ENCODE measurements at places on chromosomes 2 and 18. TPM values are rescaled to one million over a fixed set of nuclear protein-coding genes. Genes with fewer than 3 reads are reported as not detected.
A peak's percentile ranks its signal among the peaks of the same experiment; 100 is the strongest.

Gene RBFA
- 40.5 TPM for total RNA-seq

GRCh38 chr18:77632758-77633157 lies 383.1 kb downstream of the GALR1 start:
- no peak overlapping the region for H3K4me3 ChIP-seq
- H3K27me3 ChIP-seq = no peaks in the 10 kb centered on the region
- H3K27ac ChIP-seq = no peak overlapping the region

Gene SKOR2
- not detected for total RNA-seq

DNA sequence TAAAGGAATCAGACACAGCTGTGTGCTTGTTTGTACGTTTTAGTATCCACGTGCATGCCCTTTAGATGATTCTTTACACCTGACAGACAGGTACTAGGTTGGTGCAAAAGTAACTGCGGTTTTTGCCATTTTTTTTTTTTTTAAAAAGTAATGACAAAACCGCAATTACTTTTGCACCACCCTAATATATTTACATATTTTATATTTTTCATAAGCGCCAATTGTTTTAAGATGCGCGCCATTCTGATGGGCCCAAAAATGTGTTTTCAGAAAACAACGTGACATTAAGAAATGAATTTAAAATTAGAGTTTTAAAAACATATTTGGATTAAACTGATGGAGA lies 972 bp upstream of the COBLL1 start:
- H3K27me3 ChIP-seq = no peaks in the 10 kb centered on the region
- H3K27ac ChIP-seq = peak overlapping the region; percentile 96
- H3K4me3 ChIP-seq = no peak overlapping the region
- peaks cover 4% of the 10 kb centered on the region for H3K4me1 ChIP-seq
- no peaks in the 10 kb centered on the region for H3K36me3 ChIP-seq
- no peak for DNase-seq

GRCh38 chr2:187224989-187225388 lies 223.1 kb downstream of the CALCRL start:
- no peak overlapping the region for H3K4me3 ChIP-seq
- DNase-seq = no peak
- no peaks in the 10 kb centered on the region for H3K4me1 ChIP-seq
- H3K36me3 ChIP-seq = no peaks in the 10 kb centered on the region
- no peaks in the 10 kb centered on the region for H3K27me3 ChIP-seq

DNA sequence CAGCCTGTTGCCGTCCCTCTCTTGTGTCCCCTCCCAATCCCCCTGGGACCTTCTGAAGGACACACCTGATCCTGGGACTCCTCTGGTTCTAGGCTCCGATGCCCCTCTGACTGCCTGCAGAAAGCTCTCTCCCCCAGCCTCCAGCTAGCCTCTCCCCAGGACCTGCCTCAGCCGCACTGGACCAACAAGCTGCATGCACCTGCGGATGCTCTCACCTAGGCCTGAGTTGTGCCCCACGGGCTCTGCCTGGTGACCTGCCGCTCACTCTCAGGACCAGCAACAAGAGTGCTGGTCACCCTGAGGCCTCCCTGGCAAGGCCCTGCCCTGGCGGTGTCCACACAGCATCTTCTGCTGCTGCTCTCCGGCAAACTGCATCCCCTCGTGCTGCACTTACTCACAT lies 63.0 kb downstream of the EIPR1 start:
- H3K4me3 ChIP-seq = no peak overlapping the region
- no peak for DNase-seq
- H3K27me3 ChIP-seq = no peaks in the 10 kb centered on the region
- no peaks in the 10 kb centered on the region for H3K36me3 ChIP-seq
- no peaks in the 10 kb centered on the region for H3K4me1 ChIP-seq
- H3K27ac ChIP-seq = no peak overlapping the region

Gene ADGRF3
- not detected for total RNA-seq

GRCh38 chr18:29434650-29435049 lies 1257.7 kb upstream of the CDH2 start:
- H3K27me3 ChIP-seq = no peaks in the 10 kb centered on the region
- no peaks in the 10 kb centered on the region for H3K36me3 ChIP-seq
- H3K4me1 ChIP-seq = no peaks in the 10 kb centered on the region
- no peak overlapping the region for H3K27ac ChIP-seq
- no peak for DNase-seq
- no peak overlapping the region for H3K4me3 ChIP-seq

DNA sequence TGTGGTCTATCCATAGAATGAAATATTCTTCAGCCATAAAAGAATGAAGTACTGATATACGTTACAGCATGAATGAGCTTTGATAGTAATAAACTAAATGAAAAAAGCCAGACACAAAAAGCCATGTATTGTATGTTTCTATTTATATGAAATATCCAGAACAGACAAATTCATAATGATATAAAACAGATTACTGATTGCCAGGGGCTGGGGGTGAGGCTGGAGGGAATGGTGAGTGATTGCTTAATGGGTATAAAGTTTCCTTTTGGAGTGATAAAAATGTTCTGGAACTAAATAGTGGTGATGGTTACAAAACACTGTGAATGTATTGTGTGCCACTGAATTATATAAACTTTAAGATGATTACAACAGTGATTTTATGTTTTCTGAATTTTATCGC lies 200.5 kb downstream of the MC4R start:
- no peak overlapping the region for H3K4me3 ChIP-seq
- H3K36me3 ChIP-seq = no peaks in the 10 kb centered on the region
- DNase-seq = no peak
- no peaks in the 10 kb centered on the region for H3K27me3 ChIP-seq
- no peak overlapping the region for H3K27ac ChIP-seq

DNA sequence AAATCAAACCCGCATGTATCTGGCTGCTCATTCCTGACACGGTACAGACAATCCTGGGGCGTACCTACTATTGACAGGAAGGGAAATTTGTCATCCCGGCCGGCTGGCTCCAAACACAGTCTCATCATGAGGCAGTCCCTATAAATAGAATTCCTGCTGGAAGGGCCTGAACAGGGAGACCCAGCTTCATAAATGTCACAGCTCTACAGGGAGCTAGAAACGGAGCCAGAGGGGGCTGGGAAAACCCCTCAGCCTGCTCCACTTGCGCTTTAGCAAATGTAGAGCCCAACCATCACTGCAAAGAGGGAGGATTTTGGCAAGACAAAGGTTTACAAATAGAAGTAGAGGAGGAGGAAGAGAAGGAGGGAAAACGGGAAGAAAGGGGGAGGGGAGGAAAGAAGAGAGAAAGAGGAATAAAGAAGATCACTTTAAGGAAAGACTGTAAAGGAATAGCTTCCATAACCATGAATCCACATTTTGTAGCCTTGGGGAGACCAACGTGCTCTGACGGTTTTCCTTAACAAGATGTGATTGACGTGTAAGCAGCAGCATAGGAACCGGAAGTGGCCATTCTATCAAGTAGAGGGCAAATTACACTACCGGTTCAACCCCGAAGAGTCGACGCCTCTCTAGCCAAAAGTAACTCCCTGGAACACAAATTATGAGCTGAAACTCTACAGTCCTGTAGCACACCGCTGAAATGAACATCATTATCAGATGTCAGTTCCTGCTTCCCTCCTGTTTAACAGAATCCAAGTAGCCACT lies 56.8 kb upstream of the TTN start:
- H3K27me3 ChIP-seq = no peaks in the 10 kb centered on the region
- no peaks in the 10 kb centered on the region for H3K4me1 ChIP-seq
- H3K36me3 ChIP-seq = no peaks in the 10 kb centered on the region

DNA sequence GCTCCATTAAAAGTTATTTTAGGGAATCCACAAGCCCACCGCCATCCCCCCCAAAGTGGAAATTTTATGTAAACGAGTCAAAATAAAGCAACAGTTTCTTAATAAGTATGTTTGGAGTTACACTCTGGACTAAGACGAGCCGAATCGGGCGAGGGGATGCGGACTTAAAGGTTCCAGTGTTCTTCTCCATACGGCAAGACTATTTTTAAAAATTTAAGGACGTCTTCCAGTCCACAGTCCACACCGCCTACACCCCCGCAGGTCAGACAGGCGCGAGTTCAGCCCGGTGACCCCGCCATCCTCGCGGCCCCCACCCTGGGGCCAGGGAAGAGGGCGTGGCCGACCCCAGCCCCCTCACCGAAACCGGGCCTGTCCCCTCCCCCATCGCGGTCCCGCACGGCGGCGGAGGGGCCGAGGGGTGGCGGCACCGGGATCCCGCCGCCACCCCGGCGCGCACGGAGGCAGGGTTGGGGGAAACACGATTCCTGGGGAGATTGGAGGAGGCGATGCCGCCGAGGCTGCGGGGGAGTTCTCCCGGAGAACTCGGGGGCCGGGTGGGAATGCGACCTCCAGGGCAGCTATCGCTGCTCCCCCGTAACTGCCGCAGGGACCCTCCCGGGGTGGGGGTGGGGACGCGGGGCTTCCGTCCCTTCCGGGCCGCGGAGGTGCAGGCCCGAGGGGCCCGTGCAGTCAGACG lies 24.5 kb upstream of the SMAD7 start:
- no peaks in the 10 kb centered on the region for H3K4me1 ChIP-seq
- no peaks in the 10 kb centered on the region for H3K27me3 ChIP-seq
- peak overlapping the region; percentile 91 for H3K27ac ChIP-seq
- DNase-seq = no peak

Gene LRP1B
- 21.8 TPM for total RNA-seq

Gene UGT1A5
- not detected for total RNA-seq

Gene SERPINB3
- not detected for total RNA-seq

GRCh38 chr2:201808027-201808426 lies 1.7 kb downstream of the CDK15 start:
- no peak for DNase-seq
- H3K36me3 ChIP-seq = no peaks in the 10 kb centered on the region
- peak overlapping the region; percentile 23 for H3K27ac ChIP-seq
- no peaks in the 10 kb centered on the region for H3K27me3 ChIP-seq

DNA sequence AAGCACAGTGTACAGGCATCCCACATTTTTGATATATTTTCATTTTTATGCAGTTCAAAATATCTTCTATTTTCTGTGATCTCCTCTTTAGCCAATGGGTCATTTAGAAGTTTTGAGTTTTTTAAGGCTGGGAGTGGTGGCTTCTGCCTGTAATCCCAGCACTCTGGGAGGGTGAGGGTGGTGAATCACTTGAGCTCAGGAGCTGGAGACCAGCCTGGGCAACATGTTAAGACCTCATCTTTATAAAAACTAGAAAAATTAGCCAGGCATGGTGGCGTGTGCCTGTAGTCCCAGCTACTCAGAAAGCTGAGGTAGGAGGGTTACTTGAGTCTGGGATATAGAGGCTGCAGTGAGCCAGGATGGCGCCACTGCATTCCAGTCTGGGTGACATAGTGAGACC lies 17.8 kb downstream of the UBR3 start:
- no peaks in the 10 kb centered on the region for H3K36me3 ChIP-seq
- DNase-seq = no peak
- no peak overlapping the region for H3K4me3 ChIP-seq
- H3K4me1 ChIP-seq = no peaks in the 10 kb centered on the region
- no peaks in the 10 kb centered on the region for H3K27me3 ChIP-seq

DNA sequence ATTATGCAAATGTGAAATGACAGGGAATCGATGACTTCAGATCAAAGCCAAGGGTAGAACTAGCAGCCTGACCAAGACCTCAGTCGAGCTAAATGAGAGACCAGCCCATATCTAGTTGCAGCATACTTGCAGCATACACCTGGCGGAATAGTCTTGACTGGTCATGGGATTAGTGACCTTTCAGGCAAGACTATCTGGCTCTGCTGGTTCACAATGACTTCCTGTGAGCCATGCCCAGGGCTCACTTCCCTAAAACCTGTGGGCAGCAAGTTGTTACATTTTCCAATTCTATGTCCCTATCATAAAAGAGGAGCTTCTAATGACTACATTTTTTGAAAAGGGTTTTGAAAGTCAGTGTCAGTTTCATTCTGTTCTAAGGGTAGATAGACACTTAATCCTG lies 1624.9 kb upstream of the CELF4 start:
- H3K27me3 ChIP-seq = no peaks in the 10 kb centered on the region
- H3K4me3 ChIP-seq = no peak overlapping the region
- DNase-seq = no peak
- H3K4me1 ChIP-seq = no peaks in the 10 kb centered on the region
- H3K27ac ChIP-seq = no peak overlapping the region

Gene LIMS4
- total RNA-seq = 2.0 TPM

DNA sequence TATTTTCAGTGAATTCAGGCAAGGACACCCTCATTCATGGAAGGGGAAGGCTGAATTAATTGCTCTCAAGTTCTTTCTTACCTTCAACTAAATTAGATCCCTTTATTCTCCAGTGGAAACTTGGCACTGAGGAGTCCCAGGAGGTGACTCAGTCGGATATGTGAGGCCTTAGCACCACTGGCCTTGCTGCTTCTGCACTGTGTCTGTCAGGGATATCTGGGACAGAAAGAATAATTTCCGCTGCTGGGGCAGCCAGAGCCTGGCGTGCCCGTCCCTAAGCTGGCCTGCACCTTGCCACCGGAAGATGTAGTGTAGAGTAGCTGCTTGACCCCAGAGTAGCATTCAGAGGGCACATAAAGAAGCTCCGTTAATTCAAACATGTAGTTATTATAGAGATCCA lies 53.4 kb downstream of the LIMS1 start:
- H3K4me3 ChIP-seq = no peak overlapping the region
- H3K27me3 ChIP-seq = no peaks in the 10 kb centered on the region
- no peaks in the 10 kb centered on the region for H3K36me3 ChIP-seq
- DNase-seq = no peak

- no peak overlapping the region for H3K27ac ChIP-seq
- H3K4me3 ChIP-seq = no peak overlapping the region
- no peaks in the 10 kb centered on the region for H3K36me3 ChIP-seq
- H3K27me3 ChIP-seq = no peaks in the 10 kb centered on the region
- no peak for DNase-seq
Measured at GRCh38 chr2:240508832-240509545, 48.8 kb downstream of the ANKMY1 start.

DNA sequence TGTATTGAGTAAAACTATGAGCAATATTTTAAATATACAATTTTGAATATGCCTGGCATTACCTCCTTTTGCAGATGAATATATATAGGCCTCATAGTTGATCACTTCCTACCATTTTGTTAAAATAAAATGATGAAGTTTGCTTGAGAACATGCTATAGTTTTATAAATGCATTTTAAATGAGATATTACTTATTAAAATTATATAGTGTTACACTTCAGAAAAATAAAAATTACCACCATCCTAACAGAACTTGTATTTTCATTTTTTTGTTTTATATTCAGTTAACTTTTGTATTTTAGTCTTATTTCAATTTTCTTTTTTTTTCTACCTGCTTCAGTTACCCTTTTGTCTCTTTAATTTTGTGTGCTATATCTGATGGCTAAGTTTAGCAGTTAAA lies 426.9 kb downstream of the PARD3B start:
- H3K36me3 ChIP-seq = no peaks in the 10 kb centered on the region
- no peaks in the 10 kb centered on the region for H3K27me3 ChIP-seq
- no peak overlapping the region for H3K4me3 ChIP-seq

Gene STPG4
- not detected for total RNA-seq

Gene KCNJ13
- not detected for total RNA-seq

GRCh38 chr2:15964936-15965563 lies 24.7 kb downstream of the MYCN start:
- no peaks in the 10 kb centered on the region for H3K4me1 ChIP-seq
- no peaks in the 10 kb centered on the region for H3K36me3 ChIP-seq
- H3K4me3 ChIP-seq = no peak overlapping the region
- no peak for DNase-seq
- H3K27me3 ChIP-seq = no peaks in the 10 kb centered on the region

All from breast epithelium (tissue), 4 donors.